ENCODE measurements at places on chromosomes 13 and 19. TPM values are rescaled to one million over a fixed set of nuclear protein-coding genes. Genes with fewer than 3 reads are reported as not detected.

Gene ABCC4
- total RNA-seq, result 16.6 TPM

DNA sequence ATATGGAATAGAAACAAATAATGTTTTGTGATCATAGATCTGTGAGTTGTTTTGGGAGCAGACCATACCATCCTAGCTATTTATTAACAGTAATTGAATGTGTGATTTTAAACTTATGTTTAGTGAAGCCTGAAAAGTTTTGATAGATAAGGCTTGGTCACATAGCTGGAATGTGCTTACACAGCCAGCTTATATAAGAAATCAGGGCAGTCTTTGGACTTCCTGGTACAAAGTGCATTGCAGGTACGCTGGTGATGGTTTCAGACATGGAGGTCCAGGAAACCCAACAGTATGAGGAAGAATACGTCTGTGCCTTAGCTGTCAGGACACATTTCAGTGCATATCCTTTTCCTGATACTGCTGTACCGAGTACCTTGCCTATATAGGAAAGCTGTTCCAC, 2316.2 kb upstream of the PCDH20 start:
- DNase-seq, result no peak

DNA sequence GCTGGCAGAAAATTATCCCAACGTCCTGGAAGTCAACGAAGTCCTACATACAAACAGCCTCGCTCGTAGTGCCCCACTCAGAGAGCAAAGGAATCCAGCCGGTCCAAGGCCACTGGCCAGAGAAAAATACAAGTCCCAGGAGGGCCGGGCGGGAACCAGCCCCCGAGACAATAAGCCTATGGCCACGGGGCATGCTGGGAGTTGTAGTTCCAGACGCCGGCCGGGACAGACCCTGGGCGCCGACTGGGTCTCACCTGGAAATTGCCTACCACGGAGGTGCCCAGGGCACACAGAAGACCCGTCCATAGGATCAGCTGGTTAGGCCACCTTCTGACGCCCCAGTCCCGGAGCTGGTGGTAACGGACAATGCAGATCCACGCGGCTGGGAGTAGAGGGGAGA, 5.4 kb downstream of the TMEM150B start:
- DNase-seq, result peak; percentile 89

DNA sequence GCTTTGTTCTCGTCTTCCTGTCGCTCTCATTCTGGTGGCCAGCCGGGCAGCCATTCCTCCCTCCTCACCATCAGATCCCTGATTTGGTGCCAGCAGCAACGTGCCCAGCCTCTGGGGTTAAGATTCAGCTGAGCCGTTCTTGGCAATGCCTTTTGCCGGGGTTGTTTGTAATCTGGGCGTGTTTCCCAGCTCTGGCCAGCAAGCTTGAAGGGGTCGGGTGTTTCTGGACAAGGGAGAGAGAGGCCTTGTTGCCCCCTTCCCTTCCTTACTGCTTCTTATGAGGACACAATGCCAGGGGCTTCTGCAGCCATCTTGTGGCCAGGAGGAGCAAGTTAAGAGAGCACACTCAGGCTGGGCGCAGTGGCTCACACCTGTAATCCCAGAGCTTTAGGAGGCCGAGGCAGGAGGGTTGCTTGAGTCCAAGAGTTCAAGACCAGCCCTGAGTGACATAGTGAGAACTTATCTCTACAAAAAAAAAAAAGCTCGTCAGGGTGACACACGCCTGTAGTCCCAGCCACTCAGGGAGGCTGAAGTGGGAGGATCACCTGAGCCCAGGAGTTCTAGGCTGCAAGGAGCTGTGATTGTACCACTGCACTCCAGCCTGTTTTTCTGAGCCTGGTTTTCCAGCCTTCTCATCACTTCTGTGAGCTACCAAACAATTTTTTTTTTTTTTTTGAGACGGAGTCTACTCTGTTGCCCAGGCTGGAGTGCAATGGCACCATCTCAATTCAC, 10.7 kb upstream of the CRTC1 start:
- peak; percentile 37 for DNase-seq

- DNase-seq, result peak; percentile 56
These were observed 57.9 kb upstream of the VSTM2B start for GRCh38 chr19:29467824-29468401.

Measured in neural progenitor cell (in vitro differentiated cells).